Daoy (cell line): ENCODE measurements at places on chromosomes 13 and 19. TPM values are rescaled to one million over a fixed set of nuclear protein-coding genes. Genes with fewer than 3 reads are reported as not detected.
A peak's percentile ranks its signal among the peaks of the same experiment; 100 is the strongest.

ZSWIM4 gene
- 4.6 and 5.4 TPM in 2 replicates for total RNA-seq

SYT5 gene
- total RNA-seq, result 0.12 TPM in 1 of 2 replicates, not detected in the other

C3 gene
- 7.9 and 10.2 TPM in 2 replicates for total RNA-seq

CTXN1 gene
- 1.2 and 3.8 TPM in 2 replicates for total RNA-seq

PSG2 gene
- not detected in 2 replicates for total RNA-seq

GRCh38 chr19:46970815-46971214 lies 48.8 kb upstream of the NPAS1 start:
- DNase-seq, result peak; percentile 92

DNA sequence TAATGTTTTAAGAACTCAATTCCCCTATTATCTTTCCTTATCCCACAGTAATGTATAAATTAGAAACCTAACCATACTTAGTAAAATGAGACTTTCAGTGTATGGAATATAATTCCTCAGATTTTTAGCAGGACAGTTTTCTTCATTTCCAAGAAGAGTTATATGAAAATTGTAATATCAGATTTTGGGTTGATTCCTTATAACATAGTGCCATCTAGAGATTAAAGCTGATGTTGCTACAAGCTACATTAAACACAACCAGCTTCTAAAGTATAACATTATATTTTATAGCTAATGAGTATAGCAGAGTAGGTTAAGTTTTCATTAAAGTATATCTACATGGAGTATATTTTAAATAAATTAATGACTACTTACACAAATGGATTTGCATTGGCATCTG lies 99.7 kb upstream of the MIR17HG start:
- no peak for DNase-seq

GRCh38 chr19:42363614-42364346 lies 26.3 kb downstream of the CNFN start:
- no peak for DNase-seq

DNA sequence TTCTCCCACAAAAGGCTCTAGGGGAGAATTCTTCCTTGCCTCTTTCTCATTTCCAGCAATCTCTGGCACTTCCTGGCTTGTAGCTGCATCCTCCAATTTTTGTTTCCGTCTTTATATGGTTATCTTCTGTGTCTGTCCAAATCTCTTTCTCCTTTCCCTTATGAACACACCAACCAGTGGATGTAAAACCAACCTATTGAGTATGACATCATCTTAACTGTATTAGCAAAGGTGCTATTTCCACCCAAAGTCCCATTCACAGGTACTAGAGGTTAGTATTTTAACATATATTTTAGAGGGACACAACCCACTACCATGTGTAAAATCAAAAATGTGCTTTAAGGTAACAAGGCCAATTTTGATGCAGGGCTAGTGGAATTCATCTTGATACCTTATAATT lies 129.0 kb downstream of the RAP2A start:
- no peak for DNase-seq

DNA sequence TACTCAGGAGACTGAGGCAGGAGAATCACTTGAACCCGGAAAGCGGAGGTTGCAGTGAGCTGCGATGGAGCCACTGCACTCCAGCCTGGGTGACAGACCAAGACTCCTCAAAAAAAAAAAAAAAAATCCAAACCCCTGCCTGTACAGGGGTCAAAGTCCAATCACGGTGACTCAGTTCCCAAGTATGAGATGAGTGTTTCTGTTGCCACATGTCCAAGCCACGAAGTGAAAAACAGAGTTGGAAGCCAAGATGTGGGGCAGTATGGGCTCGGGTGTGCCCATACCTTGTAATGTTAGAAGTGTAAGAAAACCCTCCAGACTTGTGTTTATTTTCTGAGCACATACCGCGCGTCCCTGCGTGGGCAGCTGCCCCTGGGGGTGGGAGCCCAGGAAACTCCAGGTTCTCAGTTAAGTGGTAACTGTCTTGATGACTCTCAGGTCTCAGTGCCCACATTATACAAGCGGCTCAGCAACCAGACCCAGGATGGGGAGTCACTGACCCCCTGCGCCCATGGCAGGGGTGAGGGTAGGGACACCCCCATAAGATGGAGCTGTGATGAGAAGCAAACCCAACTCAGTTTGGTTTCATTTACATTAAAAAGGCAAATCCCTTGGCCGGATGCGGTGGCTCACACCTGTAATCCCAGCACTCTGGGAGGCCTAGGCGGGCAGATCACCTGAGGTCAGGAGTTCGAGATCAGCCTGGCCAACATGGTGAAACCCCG lies 1.2 kb upstream of the GPX4 start:
- peak; percentile 99 for DNase-seq

- DNase-seq, result no peak
Observed at GRCh38 chr13:29582171-29582570, 13.3 kb downstream of the SLC7A1 start.

DNA sequence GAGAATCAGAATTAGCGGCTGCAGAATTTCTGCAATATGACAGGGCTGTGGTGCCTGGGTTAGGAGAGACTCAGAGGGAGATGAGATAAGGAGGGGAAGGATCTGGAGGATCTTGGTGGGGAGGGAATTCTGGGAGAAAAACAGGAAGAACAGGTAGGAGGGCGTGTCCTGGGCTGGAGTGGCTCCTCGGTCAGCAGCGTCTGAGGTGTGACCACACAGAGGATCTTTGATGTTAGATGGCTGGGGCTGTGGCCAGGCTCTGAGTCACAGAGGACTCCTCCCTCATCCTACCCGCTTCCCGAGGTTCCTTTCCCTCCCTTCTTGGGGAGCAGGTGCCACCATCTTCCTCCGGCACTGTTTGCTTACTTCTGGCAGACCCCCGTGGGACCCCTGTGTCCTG lies 6.4 kb upstream of the KLK6 start:
- peak; percentile 63 for DNase-seq

GRCh38 chr13:66914155-66914554 lies 316.0 kb downstream of the PCDH9 start:
- DNase-seq, result no peak

DNA sequence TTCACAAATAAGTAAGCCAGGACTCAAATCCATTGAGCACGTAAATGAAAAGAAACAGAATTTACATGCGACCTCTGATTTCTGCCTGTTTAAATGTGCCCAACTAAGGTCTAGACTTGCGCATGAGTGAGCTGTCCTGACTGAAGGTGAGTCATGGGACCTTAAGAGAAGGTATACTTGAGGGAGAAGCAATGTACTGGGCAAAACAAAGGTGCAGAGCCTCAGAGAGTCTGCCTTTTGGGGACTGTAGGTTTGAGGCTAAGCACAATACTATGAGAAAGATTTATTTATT lies 45.8 kb downstream of the UFM1 start:
- DNase-seq, result no peak

- no peak for DNase-seq
Observed at GRCh38 chr13:48530833-48531232, 2.0 kb downstream of the RCBTB2 start.

GRCh38 chr13:113660066-113660465 lies 2.1 kb upstream of the ATP4B start:
- DNase-seq, result no peak

DNA sequence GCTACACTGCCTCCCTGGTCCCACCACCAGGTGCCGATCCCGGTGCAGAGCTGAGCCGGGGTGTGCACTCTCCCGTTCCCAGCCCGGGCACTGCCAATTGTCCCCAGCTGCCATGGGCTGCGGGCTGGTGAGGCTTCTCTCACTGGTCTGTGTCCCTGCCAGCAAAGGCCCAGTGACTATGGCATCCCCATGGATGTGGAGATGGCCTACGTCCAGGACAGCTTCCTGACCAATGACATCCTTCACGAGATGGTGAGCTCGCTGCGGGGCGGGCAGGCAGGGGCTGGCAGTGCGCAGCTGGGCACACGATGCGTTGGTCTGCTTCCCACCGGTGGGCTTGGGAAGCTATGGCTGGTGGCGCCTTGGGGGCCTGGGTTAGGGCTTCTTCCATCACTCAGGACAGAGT lies 14.6 kb downstream of the MPND start:
- no peak for DNase-seq

DNA sequence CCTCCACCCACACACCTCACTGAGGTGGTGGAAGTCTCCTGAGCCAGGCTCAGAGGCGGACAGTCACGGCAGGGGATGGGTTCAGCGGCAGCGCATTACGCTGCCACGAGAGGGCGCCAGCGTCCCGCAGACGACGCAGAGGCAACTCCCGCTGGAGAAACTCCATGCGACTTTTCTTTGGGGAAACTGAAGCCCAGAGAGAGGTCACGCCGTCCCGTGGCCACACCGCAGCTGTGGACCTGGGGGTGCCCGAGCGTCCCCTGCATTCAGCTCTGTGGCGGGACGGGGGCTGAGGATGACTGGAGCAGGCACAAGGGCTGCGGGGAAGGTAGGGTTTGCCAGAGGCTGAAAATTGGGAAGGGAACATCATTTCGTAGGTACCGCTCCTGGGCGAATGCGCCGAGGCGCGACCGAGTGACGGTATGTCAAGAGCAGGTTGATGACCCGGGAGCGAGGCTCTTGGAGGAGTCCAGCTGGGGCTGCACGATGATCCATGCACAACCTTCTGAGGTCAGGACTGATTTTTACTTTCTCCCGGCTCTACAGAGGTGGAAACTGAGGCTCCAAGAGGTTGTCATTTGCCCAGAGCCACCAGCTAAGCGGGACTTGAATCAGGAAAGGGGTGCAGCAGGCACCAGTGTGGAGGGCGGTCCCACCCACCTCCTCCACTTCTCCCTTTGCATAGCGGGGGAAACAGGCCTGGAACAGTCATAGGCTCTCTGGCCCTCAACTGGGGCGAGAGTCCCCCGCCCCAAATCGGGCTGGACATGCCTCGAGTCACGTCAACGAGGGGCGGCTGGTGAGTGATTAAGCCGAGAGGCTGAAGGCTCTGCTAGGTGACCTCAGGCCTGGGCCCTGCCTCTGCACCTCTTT lies 690 bp upstream of the ARRDC2 start:
- peak; percentile 88 for DNase-seq

GRCh38 chr19:13207237-13207845 lies 57.1 kb downstream of the IER2 start:
- DNase-seq, result no peak

DNA sequence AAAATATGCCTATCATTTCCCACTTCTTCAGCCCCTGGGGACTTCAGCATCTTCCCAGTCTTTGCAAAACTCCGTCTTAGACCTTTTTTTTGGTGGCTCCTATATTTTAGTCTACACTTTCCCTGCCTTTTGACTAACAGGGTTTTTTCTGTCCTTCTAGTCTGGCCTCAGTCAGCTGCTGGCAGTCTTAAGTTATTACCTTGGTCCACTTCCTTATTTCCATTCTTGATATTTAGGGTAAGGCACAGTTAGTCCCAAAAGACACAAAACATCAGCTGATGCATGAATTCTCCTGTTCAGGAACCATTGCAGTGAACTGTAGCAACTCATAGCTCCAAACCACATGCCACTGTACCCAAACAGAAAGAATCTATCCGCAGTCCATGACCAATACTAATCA lies 234.6 kb upstream of the RFC3 start:
- DNase-seq, result no peak
